Stimulated activated CD4-positive, alpha-beta T cell treated with anti-CD3 and anti-CD28 coated beads, Interleukin-2, amount 100 ng/mL, for 48 hours (primary cell): ENCODE measurements at places on chromosomes 6 and 20.

GRCh38 chr6:131000544-131000943 lies 62.5 kb downstream of the EPB41L2 start:
- DNase-seq: no peak

- peak; percentile 83 for DNase-seq
Measured at GRCh38 chr6:28252009-28252975, at the start of gene ZKSCAN4. Gene ZKSCAN4 (minus strand): TSS chr6:28252269. CDS start chr6:28251980, 289 bp downstream.

DNA sequence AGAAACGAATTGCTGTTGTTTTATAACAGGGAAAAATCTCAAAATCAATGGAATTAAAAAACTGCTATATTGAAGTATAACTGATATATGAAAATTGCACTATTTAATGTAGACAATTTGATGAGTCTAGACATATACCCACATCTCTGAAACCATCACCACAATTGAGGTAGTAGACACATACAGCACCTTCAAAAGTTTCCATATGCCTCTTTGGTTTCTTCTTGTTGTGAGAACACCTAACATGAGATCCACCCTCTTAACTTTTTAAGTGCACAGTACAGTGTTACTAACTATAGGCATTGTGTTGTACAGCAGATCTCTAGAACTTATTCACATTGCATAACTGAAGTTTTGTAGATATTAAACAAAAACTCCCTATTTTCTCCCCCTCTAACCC lies 14.0 kb upstream of the SLC17A5 start:
- DNase-seq: no peak

DNA sequence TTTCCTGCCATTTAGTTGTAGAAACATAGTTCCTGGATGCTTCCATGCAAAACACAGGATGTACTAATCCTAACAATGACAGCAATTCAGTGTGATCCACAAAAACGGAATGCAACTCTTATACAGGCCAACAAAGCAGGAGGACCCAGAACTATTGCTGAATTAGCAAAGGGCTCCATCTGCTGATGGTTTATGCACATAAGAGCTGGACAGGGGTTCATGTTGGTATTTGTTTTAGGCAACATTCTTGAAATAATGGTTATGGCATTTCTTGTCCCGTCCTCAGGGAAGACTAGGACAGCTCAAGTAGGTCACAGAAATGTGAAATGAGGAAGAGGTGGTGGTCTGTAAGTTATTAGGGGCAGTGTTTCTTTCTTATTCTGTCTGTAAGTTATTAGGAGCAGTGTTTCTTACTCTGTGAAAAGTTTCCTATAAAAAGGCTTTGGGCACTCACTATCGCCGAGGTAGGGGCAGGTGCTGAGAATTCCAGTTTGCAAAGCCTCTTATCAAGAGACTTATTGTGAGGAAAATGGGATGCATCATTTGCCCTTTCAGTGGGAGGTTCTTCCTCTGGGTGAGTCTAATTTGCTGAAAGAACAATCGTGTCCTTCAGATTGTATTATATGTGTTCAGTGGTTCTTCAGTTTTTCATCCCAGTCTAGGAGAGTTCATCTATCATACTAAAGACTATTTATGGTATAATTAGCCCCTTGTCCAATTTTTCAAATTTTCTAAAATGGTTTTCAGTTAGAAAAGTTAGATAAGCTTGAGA lies 171.1 kb downstream of the MCHR2 start:
- no peak for DNase-seq

GRCh38 chr20:35200267-35200666 lies 26.2 kb upstream of the MMP24 start:
- no peak for DNase-seq

DNA sequence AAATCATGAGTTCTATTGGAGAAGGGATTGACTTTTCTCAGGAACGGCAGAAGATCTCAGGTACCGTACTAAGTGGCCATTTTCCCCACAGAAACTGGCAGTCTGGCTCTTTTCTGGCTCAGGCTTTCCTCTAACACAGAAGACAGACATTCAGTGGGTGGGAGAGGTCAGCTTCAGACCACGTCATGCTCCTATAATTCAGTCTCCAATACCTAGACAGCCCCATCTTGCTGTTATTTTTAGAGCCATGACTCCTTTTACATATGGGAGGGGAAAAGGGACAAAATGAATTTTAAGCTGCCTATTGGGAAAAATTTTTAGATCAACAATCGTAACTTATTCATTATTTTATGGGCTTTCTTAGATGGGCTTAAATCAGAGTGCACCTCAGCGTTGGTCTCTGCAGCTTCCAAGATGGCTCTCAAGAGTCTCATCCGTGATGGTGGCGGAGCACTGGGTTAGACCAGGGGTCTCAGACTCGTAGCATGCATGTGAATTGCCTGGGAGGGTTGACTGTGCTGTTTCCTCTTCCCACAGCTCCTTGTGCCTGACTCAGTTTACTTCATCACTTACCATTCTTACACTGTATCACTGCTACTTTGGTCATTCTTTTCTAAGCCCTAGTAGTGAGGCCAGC lies 86.9 kb downstream of the TCP11 start:
- DNase-seq: no peak

- DNase-seq: no peak
Measured at GRCh38 chr6:100463630-100464161, 1.0 kb downstream of the SIM1 start.

GRCh38 chr6:5679691-5680090 lies 327.0 kb downstream of the NRN1 start:
- no peak for DNase-seq

DNA sequence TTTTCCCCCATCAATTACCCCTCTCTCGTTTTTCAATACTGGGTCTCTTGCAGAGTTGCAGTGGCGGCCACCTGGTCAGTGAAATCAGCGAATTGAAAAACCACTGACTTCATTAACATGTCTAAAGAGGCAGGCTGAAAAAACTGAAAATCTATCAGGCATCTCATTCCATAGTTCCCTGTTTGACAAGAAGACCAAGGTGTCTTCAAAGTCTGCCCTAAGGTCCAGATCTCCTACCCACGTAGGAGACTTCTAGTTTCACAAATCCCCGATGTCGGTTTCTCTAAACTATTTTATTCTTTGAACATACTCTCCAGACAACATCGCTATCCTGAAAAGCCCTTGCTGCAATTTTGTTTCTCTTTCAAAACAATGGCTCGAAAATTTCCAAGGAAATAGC lies 796 bp upstream of the TUBB start:
- no peak for DNase-seq

DNA sequence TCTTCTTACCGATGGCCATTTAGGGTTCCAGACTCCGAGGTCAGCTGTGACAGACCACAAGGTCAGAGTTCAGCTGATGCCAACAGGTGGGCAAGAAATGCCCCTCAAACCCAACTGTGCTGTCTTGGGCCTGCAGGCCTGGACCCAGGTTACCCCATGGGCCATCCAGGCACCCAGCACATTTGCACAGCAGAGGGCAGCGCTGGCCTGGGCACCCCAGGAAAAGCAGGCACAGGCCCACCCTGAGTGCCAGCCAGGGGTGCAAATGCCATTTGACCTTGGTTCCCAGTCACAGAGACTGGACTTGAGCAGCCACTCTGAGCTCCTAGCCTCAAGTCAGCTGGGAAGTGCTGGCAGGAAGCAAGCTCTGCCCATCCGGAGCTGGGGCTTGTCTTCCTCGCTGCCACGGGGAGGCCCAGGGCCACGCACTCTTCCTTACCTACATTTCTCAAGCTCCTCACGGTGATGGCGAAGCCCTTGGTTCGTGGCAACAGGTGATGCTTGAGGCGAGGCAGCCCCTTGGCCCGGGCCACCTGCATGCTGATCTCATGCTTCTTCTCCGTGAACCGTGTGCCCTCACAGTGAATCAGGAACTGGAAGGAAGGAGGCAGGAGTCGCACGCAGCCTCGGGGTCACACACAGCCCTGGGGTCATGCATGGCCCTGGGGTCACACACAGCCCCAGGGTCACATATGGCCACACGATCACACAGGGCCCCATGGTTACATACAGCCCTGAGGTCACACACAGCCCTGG lies 120.8 kb downstream of the AGPAT4 start:
- no peak for DNase-seq

GRCh38 chr6:44059359-44060346 lies 67.6 kb downstream of the MRPL14 start:
- no peak for DNase-seq

DNA sequence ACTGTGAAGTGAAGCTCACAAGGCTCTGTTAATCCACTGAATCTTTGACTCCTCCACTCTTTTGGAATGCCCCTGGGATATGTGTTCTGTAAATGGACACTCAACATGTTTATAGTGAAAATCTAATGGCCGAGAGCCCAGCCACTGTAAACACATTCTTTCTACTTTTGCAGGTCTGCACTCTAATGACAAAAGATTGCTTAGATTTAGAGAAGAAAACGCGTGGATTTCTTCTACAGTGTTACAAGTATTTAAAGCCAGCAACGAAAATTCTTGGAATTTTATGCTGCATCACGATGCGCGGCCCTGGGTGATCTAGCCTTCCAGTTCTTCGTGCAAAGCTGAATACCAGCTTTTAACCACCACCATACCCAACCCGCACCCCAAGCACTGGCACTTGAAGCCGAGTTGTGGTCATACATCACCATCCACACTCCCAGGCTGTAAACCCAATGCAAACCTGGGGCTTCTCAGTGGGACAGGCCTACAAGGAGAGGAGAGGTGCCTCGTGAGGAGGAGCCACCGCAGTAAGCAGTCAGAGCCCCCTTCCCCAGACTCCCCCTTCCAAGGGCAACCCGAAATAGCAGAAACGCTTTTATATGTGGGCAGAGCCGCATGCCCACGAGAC lies 3.7 kb upstream of the FOXO3 start:
- DNase-seq: no peak

DNA sequence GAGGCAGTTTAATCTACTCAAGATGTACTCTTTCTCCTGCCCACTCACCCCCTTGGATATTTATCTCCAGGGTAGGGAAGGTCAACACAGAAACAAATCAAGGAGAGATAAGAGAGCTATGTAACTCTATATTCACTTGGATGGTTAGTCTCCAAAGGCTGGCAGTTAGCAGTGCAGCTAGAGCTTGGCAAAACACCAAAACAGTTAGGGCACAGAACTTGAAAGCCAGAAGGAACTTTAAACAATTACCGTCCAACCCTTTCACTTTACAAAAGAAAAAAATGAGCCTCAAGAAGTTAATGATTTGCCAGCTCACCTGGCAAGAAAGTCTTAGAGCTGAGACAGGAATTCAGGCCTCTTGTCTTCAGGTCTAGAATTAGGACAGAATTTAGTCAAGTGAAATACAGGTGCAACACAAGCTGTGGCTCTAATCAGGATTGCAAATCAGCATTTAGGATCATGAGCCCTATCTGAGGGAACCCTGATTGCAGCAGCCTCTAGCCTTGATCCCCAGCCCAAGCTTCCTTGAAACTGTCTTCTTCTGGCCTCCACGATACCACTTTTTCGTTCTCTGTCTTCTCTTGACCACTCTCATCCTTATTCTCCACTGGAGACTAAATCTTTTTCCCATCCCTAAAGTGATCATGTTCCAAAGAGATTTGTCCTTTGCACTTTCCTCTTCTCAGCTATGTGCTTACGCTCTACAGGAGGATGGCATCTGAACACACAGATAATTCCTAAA lies 14.9 kb downstream of the NEDD9 start:
- no peak for DNase-seq
